ENCODE measurements at places on chromosomes 2 and 18.

DNA sequence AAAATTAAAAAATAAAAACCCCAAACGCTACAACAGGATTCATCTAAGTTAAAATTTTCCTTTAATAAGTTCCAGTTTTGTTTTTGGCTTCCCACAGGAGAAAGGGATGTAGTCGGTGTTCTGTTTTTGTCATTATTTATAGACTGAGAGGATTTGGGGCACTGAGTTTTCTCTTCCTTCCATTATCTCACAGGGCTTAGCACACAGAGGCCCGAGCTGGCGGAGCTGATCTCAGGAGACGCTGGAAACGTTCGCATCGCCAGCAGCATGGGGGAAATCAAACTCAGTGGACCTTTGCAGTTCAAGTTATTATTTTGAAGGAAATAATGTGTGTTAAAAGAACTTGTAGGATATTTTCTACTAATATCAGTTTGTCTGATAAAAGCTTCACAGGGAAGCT, 669.7 kb upstream of the SALL3 start:
- no peak for DNase-seq

GRCh38 chr18:58139459-58140386, 95.7 kb downstream of the NEDD4L start:
- no peak for DNase-seq

- DNase-seq: no peak
Measured at GRCh38 chr2:9069543-9069942, 66.1 kb upstream of the MBOAT2 start.

DNA sequence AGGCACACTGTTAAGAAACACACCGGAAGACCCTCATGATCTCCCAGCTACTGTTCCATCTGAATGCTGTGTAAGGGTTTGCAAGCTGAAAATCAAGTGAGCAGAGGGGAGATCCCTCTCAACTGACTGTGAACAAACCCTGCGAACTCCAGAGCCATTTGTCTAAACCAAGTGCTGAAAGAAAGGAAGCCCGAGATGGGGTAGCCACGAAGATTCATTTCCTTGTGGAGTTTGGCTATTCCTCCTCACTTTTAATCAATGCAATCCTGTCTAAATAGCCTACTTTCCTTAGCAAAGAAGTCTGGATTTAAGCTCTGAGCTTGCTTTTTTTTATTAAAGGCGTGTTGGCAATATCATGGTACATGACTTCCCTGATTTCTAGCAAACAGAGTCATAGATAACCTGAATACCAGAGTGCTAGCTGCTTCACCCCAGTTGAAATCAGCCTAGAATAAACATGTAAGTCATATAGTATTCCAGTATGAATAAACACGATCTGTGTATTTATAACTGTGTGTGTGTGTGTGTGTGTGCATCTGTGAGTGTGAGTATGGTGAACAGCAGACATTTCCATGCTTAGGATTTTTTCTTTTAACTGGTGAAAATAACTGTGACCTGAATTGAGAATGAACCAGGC, 365.2 kb downstream of the ZNF521 start:
- no peak for DNase-seq

GRCh38 chr2:42799881-42800280, 7.5 kb upstream of the HAAO start:
- no peak for DNase-seq

- peak; percentile 76 for DNase-seq
Measured at GRCh38 chr2:99597616-99598015, 107.8 kb upstream of the REV1 start.

DNA sequence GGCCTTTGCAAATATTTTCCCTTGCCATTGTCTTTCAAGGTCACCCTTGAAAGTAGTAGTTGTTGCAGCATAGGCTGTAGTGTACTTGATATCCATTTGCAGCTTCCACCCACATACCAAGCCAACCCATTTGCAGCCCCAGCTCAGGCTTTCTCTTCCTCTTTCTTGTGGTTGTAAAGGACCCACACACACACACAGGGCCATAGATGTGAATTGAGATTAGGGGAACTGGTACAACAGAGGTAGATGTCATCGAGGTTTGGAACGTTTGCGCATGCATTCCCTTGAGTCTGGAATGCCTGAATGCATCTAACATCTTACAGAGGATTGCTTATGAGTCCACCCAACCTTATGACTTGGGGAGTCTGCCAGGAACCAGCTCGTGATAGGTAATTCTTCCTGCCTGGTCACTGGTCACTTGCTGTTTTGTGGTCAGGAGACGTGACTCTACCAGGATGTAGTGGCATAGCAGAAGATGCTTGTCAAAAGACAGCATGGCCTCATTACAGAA, 91.9 kb downstream of the MRPS9 start:
- no peak for DNase-seq

- DNase-seq: no peak
Measured at GRCh38 chr2:3597567-3597966, 2.7 kb downstream of the COLEC11 start.

DNA sequence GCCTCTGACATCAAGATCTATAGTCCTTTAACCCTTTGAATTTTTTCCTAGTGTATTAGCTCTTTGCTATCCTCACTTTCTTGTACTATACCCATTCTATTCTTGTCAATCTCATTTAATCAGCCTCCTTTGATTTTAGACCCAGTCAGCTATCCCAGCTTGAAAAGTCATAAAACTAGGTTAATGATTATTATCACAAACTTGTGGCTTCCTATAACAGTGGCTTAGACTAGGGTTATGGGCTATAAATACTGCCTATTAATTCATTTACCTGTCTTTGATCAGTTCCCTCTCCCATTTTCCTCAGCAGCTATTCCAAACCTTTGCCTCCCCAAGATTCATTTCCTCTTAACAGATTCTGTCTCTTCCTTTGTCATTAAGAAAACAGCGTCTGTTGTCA, 174.8 kb downstream of the UBR3 start:
- DNase-seq: no peak

GRCh38 chr18:1104181-1104881, 199.7 kb downstream of the ADCYAP1 start:
- DNase-seq: no peak

DNA sequence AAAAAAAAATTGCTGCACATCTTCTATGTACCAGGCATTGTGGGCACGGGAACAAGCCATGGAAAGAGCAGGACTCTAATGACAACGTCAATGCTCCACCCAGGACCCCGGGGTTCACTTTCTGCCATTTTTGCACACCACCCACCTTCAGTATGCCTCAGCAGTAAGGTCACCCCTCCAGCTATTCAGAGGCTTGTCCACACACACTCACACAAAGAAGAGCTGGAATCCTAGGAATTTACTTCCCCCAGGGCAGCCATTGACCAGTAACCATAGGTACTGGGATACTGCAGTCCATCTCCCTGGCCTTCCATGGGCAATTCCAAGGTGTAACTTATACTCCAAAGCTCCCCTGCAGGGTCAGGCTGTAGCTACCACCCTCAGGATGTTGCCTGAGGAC, 170.8 kb downstream of the SUCLG1 start:
- no peak for DNase-seq

DNA sequence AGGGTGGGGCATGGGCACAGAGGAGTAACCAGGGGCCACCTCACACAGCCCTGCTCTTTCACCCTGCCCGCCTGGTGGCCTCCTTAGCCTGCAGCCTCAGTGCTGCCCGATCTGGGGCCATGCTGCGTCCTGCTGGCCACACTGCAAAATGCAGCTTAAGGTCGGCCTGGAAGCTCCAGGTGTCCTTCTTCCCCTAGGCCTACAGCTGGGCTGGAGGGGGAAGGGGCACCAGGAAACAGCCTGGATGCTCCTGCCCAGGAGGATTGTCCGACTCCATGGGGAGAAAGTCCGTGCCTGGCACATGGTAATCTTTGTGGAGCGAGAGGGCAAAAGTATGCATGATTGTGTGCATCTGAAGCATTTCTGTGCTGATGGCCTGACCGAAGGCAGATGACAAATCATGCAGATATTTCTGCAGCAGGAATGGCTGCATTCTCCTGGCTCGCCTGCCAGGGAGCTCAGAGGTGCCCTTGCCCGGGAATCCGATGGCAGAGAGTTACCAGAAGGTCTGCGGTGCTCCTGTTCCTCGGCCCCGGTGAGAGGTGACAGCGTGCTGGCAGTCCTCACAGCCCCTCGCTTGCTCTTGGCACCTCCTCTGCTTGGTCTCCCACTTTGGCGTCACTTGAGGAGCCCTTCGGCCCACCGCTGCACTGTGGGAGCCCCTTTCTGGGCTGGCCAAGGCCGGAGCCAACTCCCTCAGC, 12.8 kb upstream of the ALPP start:
- peak; percentile 67 for DNase-seq

DNA sequence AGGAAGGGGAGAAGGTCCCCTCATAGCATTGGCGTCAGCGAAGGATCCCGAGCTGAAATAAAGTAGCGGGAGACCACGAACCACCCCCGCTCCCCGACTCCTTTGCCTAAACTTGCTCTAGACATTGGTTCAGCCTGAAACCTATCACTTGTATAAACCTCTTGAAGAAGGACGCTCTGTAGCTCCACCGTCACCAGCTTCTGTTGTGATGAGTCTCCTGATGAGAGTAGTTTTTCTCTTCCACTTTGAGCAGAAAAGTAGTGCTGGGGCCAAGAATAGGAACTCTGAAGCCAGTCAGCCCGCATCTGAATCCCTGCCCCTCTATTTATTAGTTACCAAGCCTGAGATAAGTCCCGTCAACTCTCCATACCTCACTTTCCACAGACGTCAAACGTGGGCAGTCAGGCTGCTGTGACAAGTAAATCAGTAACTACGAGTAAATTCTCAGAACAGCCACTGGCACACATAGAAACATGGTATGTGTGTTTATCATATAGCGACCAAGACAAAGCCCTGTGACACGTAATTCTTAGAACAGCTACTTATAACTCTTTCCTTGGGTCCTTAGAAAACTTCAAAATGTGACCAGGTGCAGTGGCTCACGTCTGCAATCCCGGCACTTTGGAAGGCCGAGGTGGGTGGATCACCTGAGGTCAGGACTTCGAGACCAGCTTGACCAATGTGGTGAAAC, 61.7 kb downstream of the CD226 start:
- DNase-seq: no peak
